ENCODE measurements at places on chromosomes 16 and 17. TPM values are rescaled to one million over a fixed set of nuclear protein-coding genes. Genes with fewer than 3 reads are reported as not detected.
A peak's percentile ranks its signal among the peaks of the same experiment; 100 is the strongest.

Gene TOB1
- 24.4 TPM for total RNA-seq

Gene SPDYE4
- total RNA-seq: not detected

GRCh38 chr16:17921357-17921978 is 415.1 kb downstream of the NPIPA8 start:
- H3K4me1 ChIP-seq: no peaks in the 10 kb centered on the region
- H3K27ac ChIP-seq: no peak overlapping the region
- H3K4me3 ChIP-seq: no peak overlapping the region
- DNase-seq: peak; percentile 31
- no peaks in the 10 kb centered on the region for H3K36me3 ChIP-seq

DNA sequence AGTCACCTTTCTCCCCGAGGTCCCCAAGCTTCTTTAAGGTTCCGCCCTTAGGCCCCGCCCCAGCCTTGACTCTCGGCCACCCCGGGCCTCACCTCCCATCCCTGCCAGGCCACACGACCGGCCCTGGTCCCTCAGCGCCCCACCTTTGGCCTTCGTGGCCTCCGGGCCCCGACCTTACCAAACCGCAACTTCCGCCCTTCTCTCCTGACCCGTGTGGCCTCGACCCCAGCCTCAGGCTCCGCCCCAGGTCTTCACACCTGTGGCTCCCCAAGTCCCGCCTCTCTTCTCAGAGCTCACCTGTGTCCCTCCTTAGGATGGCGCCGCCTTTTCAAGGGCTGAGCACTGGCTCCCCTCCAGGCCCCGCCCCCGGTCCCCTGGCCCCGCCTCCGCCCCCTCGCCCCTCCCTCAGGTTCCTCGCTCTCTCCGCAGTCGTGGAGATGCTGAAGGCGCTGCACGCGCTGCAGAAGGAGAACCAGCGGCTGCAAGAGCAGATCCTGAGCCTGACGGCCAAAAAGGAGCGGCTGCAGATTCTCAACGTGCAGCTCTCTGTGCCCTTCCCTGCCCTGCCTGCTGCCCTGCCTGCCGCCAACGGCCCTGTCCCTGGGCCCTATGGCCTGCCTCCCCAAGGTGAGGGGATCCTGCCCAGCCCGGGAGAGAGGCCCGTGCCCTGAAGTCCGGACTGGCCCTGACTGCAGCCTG is 10.0 kb upstream of the CISD3 start:
- H3K27ac ChIP-seq: no peak overlapping the region
- H3K27me3 ChIP-seq: no peaks in the 10 kb centered on the region

DNA sequence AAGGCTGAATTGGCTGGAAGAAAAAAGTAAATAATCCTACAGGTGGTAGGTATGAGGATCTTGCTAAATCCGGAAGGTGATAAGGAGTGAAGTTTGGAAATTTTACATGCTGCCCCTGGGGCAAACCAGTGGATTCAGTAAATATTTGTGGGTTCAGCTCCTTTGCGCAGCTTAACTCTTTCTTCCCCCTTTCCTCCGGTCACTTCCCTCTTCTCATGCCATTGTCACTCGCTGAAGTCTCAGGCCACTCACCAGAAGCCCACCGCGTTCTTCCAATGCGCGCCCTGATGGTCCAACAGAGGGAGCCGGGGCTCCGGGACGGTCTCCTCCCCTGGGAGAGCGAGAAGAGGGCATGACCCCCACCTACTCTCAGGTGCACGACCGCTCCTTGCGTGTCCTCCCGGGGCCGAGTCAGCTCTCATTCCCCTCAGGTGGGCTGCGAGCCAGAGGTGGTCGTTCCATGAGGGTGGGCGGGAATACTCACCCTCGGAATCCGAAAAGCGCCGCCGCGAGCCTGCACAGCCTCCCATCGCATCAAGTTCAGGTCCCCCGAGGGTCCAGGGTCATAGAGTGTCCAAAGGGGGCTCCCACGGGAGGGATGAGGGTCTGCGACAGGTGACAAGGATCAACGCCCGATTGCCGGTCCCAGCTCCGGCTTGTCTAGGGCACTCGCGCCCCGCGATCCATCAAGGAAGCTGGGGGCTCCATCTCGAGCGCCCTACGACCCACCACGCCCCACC is 474 bp downstream of the CLN3 start:
- H3K27ac ChIP-seq: peak overlapping the region; percentile 98
- H3K4me3 ChIP-seq: peak overlapping the region; percentile 94
- no peaks in the 10 kb centered on the region for H3K4me1 ChIP-seq
- peak; percentile 22 for DNase-seq
- H3K27me3 ChIP-seq: no peaks in the 10 kb centered on the region

GRCh38 chr17:80265205-80266068 is 4.8 kb downstream of the RNF213 start:
- no peak overlapping the region for H3K27ac ChIP-seq
- no peak overlapping the region for H3K4me3 ChIP-seq
- H3K27me3 ChIP-seq: no peaks in the 10 kb centered on the region
- H3K4me1 ChIP-seq: peaks cover 20% of the 10 kb centered on the region

DNA sequence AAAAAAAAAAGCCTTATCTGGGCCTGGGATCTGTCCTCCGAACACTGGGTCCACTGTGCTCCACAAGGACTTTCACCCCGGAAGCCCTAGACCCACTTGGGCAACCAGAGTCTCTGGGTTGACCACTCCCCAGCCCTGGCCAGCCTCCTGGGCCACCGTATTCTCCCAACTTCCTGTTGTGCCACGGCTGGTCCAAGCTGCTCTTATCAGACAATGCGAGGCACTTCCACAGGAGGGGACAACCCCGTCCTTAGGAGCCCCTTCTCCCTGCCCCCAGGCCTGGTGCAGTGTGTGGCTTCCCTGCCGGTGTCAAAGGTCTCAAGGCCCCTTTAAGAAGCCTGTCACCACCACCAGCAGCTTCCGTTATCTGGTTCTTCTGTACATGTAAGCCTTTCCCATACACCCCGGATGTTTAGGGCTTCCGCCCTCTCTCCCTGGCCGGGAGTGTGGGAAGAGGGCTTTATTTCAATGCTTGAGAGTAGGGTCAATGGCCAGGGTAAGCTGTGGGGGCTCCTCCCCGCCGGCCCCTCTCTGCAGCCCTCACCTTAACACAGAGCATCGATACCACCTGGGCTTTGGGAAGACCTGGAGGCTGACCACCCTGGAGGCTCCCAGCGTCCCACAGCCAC is 313.0 kb downstream of the SEC14L1 start:
- DNase-seq: no peak
- no peaks in the 10 kb centered on the region for H3K27me3 ChIP-seq
- H3K27ac ChIP-seq: no peak overlapping the region
- no peak overlapping the region for H3K4me3 ChIP-seq

- DNase-seq: no peak
- H3K36me3 ChIP-seq: no peaks in the 10 kb centered on the region
- no peaks in the 10 kb centered on the region for H3K27me3 ChIP-seq
- H3K27ac ChIP-seq: no peak overlapping the region
- H3K4me1 ChIP-seq: no peaks in the 10 kb centered on the region
Measured at GRCh38 chr16:85545227-85545818, 67.8 kb upstream of the GSE1 start.

DNA sequence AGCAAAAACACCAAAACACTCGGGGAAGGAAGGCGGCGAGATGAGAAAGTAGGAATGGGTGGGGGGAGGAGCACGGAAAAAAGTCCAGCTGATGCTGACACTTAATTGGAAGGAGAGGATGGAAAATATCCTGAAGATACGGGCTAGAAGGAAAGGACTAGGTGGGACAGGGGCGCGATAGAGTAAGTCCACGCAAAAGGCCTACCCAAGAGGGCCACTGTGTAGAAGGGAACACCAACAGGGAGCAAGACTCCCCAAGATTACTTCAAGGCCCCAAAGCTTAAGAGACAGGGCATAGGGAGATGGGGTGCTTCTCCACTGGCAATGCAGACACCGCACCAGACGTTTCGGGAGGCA is 736 bp downstream of the APPBP2 start:
- no peak for DNase-seq
- H3K4me3 ChIP-seq: peak overlapping the region; percentile 91
- H3K4me1 ChIP-seq: peaks cover 6% of the 10 kb centered on the region

GRCh38 chr16:8548166-8548565 is 42.1 kb downstream of the TMEM114 start:
- H3K4me1 ChIP-seq: no peaks in the 10 kb centered on the region
- no peak overlapping the region for H3K27ac ChIP-seq
- no peaks in the 10 kb centered on the region for H3K36me3 ChIP-seq
- DNase-seq: no peak

DNA sequence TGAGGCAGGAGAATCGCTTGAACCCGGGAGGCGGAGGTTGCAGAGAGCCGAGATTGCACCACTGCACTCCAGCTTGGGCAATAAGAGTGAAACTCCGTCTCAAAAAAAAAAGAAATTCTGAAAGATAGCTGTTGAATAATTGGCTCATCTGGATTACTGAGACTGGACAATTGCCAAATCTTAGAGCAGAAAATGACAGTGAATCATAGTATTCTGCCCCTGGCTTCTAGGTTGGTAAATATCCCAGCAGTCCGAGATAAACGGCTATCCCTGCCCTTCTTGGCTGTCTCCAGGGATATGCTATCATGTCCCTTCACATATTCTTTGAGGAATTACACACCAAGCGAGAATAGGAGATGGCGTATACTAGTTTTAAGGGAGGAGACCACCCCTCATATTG is 35.5 kb upstream of the METTL16 start:
- no peak overlapping the region for H3K27ac ChIP-seq
- peak; percentile 71 for DNase-seq
- H3K4me3 ChIP-seq: no peak overlapping the region
- H3K27me3 ChIP-seq: no peaks in the 10 kb centered on the region

- H3K27ac ChIP-seq: no peak overlapping the region
- peaks cover 13% of the 10 kb centered on the region for H3K4me1 ChIP-seq
- H3K36me3 ChIP-seq: no peaks in the 10 kb centered on the region
- no peak overlapping the region for H3K4me3 ChIP-seq
Measured at GRCh38 chr17:77346765-77347164, 206.0 kb downstream of the SEC14L1 start.

DNA sequence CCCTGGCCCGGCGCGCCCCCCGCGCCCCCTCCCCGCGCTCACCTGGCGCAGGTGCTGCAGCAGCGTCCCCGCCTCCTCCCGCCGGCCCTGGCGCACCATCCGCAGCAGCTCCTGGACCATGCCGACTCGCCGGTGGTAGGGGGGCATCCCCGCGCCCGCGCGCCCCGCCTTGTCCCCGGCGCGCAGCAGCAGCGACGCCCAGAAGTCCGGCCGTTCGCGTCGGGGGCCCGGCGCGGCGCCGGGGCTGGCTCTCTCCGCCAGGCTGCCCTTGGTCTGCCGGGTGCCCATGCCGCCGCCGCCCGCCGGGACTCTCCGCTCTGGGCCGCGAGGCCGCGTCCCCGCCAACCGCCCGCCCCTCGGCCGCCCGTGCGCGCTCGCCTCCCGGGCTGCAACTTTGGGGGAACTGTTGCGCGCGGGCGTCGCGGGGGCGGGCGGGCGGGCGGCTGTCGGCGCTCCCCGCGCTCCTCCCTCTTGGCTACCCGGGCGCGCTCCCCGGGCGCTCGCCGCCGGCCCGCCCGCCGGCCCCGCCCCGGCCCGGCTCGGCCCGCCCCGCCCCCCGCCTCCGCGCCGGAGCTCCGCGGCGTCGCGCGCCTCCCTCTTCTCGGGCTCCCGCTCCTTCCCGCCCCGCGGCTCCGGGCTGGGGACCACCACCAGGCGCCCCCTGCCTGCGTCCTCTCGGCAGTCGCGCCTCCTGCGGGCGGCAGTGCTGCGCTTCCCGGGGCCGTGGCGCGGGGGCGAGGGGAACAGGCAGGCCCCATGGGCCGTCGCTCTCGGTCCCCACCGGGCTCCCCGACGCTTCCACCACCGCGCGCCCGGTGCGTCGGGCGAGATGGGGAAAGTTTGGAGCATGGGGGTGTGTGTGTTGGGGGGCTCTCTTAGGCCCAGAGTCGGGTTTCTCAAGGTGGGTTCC is at the start of gene LRRC75A:
TSS of gene LRRC75A (minus strand) at position 491 of the 910 bp plus-strand sequence. CDS start at position 288, 203 bp downstream.
- peaks cover 10% of the 10 kb centered on the region for H3K4me1 ChIP-seq
- H3K27ac ChIP-seq: no peak within 1 kb of the TSS
- no peaks in the 10 kb centered on the region for H3K36me3 ChIP-seq
- peak; percentile 57 for DNase-seq
- peaks cover 14% of the 10 kb centered on the region for H3K27me3 ChIP-seq

DNA sequence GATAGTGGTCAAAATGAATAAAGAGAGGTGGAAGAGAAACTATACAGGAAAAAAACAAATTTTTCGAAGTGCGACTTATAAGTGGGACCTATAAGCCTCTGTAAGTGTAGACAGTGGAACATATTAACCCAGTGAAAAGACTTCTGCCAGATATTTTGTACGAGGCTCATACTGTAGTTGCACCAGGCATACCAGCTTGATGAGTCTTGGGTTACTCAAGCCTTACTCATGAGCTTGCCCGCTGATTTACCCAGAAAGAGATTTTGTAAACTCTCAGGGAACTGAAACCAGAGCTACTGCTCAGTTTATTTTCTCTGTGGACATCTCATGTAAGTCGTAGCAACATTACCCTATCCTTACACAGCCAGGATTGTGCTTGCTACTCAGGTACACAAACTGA is 708.0 kb upstream of the SOX9 start:
- H3K27ac ChIP-seq: no peak overlapping the region
- no peak overlapping the region for H3K4me3 ChIP-seq
- DNase-seq: no peak
- no peaks in the 10 kb centered on the region for H3K4me1 ChIP-seq
- H3K36me3 ChIP-seq: no peaks in the 10 kb centered on the region
- no peaks in the 10 kb centered on the region for H3K27me3 ChIP-seq

- no peaks in the 10 kb centered on the region for H3K27me3 ChIP-seq
- peak; percentile 47 for DNase-seq
Measured at GRCh38 chr16:68364561-68364998, 53.8 kb downstream of the PRMT7 start.

DNA sequence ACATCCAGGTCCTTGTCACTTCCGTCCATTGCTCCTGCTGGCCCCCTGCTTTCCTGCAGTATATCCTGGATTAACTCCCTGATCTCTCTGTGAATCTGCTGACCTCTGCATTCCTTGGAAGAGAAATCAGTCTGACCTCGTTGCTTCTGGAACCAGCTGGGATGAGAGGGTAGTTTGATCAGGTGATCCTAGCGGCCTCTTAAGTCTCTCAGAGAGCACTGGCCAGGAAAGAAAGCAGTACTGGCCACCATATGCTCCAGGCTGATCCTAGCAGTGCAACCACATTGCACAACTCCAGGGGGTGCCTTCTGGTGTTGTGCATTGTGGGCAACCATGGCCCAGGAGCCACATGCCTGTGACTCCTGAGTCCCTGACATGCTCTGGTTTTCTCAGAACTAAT is 79.2 kb downstream of the ARHGAP23 start:
- no peak overlapping the region for H3K27ac ChIP-seq
- H3K4me3 ChIP-seq: no peak overlapping the region
- no peaks in the 10 kb centered on the region for H3K27me3 ChIP-seq
- no peaks in the 10 kb centered on the region for H3K36me3 ChIP-seq
- no peak for DNase-seq

DNA sequence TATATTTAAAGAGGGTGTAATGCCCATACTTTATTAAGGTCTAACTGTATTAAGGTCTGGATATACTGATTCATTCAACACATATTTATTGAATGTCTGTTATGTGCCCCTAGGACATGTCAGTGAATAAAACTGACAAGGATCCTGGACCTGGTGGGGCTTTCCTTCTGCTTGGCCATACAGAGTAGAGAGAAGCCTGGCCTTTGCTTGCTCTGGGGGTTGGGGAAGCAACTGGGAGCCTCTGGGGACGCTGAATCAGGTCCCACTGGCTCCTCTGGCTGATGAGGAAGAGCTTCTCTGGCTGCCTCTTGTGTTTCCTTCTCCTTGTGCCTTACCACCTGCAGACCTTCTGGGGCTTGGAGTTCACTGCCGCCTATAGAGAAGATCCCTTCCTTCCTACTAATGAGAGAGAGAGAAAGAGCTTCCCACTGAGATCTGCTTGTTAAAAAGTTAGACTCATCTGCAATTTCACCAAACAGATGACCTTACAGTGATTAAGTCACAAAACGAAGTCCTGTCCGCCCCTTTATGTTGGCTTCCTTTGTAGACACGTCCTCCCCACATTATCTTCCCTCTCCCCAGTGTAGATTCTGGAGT is 49.7 kb downstream of the MSI2 start:
- no peaks in the 10 kb centered on the region for H3K4me1 ChIP-seq
- H3K4me3 ChIP-seq: no peak overlapping the region
- no peaks in the 10 kb centered on the region for H3K36me3 ChIP-seq

Measured in A673 (cell line).